Hippocampal formation (tissue), 2 donors: ENCODE measurements at places on chromosomes 5 and 9.

GRCh38 chr9:76162086-76162730 lies 232.0 kb downstream of the RFK start:
- no peak for DNase-seq

DNA sequence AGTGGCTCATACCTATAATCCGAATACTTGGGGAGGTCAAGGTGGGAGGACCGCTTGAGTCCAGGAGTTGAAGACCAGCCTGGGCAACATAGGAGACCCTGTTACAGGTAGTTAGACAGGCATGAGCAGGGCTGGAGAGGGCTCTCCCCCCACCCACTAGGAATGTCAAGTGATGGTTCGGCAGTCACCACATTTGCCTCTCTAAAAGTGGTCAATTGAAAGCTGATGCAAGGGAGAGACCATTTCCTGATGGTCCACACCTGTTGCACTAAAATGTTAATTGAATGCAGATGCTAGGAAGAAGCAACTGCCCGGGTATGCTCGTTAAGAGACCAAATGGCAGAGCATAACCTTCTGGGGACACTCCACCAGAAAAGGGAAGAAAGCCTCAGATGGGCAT lies 82.7 kb downstream of the SFXN1 start:
- no peak for DNase-seq

- no peak for DNase-seq
Observed at GRCh38 chr9:18605766-18606180, 131.8 kb downstream of the ADAMTSL1 start.

DNA sequence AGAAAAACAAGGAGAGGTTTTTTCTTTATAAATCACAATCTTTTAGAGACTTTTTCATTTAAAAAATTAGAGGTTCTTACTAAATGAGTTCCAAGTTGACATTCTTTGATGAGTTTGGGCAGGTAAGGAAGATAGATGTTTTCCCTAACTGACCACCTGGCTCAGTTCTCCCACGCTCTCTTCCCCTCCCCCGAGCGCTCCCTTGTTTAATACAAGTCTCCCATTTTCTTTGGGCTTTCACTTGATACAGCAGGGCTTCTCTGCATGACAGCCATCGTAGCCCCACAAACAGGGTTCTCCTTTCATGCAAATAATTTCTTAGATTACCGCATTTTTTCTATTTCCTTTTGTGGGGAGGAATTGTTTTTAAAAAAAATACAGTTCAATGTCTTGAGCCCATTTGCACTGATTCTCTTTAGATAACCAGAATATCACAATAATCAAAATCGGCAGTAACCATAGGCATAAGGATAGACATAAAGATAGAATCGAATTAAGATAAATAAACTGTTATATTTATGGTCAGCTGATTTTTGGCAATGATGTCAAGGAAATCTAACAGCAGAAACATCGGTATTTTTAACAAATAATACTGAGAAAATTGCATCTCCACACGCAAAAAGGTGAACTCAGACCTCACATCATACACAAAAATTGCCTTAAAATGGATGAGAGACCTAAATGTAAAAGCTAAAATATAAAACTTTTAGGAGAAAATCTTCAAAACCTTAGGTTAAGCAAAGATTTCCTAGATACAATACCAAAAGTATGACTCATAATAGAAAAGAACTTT lies 325.4 kb downstream of the PIK3R1 start:
- DNase-seq = no peak

DNA sequence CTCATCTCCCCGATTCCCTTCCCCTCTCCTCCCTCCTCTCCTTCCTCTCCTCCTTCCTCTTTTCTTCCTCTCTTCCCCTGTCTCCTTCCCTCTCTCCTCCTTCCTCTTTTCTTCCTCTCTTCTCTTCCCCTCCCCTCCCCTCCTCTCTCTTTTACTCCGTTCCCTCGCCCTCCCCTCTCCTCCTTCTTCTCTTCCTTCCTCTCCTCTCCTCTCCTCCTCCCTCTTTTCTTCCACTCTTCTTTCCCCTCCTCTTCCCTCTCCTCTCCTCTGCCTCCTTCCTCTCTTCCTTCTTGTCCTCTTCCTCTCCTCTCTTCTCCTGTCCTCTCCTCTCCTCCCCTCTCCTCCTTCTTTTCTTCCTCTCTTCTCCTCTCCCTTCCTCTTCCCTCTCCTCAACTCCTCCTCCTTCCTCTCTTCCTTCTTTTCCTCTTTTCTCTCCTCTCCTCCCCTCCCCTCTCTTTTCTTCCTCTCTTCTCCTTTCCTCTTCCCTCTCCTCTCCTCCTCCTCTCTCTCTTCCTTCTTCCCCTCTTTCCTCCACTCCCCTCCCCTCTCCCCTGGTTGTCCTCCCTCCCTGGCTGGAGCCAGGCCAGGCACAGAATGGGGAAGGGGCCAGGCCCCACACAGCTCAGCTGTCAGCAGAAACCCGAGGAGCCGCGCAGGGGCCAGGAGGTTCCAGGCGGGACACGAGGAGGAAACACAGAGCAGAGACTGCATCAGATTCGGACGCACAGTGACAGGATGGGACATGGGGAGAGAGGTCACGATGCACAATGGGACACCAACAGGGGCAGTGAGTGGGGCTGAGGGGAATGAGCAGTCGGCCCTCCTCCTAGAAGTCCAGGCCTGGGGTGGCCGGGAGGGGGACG lies 48.0 kb downstream of the CAMK2A start:
- DNase-seq = no peak

GRCh38 chr9:74006935-74007334 lies 490.2 kb upstream of the RORB start:
- DNase-seq = no peak

GRCh38 chr5:58504766-58505165 lies 13.5 kb downstream of the GAPT start:
- no peak for DNase-seq

DNA sequence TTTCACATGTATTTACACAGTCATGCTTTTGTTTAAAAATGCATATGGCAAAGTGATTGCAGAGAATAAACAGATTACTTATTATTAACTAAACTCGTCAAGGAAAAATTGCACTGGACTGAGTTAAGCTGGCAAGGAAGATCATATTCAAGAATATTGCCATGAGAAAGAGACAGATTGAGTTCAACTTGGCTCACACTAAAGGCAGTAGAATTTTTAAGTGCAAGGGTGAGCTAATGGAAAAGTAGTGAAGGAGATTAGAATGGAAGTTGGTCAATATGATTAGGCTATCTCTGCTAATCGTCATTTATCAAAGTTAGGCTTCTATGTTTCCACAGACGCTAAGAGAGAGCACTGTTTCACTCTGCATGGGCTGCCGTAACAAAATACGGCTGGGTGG lies 557.6 kb downstream of the PRR16 start:
- DNase-seq = no peak

DNA sequence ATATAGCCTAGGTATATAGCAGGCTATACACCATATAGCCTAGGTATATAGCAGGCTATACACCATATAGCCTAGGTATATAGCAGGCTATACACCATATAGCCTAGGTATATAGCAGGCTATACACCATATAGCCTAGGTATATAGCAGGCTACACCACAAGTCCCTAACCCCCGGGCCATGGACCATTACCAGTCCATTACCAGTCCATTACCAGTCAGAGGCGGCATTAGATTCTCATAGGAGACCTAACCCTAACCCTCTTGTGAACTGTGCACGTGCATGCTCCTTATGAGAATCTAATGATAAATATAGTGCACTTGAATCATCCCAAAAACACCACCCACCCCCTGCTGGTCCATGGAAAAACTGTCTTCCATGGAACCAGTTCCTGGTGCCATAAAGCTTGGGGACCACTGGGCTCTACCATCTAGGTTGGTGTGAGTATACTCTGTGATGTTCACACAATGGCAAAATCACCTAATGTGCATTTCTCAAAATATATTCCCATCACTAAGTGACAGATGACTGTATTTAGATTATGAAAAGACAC lies 4.7 kb downstream of the PLIN2 start:
- DNase-seq = no peak

DNA sequence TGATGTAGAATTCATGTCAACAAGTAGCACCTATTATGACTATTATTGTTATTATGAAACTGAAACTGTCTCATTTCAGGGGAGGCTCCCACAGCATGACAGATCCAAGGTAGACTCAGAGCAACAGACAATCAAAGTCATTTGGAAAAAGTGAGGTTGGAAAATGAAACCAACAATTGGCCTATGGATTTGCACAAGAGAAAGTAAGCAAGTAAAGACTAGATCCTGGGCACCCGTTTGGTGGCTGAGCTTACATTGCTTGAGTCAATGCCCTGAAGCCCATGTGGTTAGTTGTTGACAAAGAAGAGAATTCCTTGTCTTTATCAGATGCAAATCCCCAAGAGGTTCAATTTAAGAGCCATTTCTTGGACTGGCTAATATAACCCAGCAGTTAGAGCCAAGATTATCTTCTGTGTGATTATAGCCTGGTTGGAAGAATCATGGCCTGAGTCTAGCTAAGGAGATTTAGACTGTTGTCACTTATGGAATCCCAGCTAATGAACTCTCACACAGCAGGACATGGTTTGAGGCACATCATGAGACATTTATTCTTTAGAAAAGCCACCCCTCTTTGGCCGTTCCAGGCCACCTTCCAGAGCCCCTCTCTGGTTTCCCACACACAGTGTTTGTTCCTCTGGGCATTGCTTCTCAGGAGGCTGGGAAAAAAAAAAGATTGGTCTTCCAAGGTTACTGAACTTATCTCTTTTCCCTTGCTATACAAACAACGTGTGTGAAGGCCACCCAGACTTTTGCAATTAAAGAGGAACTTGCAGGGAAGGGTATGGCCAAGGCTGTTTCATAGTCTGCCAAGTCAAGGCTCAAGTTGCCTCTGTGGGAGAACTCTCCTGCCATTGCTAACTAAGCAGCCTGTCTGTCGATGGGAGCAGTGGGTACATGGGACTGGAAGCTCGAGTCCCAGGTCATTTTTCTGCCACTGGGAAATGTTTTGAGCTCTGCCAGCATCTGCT lies 399.5 kb downstream of the ENC1 start:
- DNase-seq = no peak

DNA sequence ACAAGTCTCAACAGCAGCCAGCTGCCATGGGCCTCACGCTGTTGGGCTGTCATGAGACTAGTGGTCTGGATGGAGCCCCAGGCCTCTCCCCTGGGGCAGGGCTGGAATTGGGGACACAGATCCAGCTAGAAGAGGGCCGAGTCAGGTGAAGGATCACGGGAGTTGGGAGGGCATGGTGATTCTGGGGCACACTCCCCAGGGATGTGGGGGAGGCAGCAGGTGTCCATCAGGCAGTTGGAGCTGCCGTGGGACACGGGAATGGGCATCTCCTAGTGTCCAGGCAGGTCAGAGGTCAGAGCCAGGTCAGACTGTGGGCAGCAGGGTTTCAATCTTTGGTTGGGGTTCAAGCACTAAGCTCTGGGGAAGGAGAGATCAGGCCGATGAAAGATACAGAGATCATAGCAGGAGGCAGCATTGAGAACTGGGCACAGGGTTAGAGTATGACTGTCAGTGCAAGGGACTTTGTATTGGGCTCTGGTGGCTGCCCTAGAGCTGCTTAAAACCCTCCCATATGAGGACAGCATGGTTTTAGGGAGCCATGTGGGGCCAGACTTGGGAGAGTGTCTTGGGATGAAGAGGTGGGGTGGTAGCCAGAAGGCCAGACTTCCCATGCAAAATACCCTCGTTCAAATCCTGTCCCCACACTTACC lies 59.2 kb downstream of the ARHGEF37 start:
- no peak for DNase-seq

GRCh38 chr9:131297903-131298302 lies 8.4 kb downstream of the PLPP7 start:
- DNase-seq = no peak

DNA sequence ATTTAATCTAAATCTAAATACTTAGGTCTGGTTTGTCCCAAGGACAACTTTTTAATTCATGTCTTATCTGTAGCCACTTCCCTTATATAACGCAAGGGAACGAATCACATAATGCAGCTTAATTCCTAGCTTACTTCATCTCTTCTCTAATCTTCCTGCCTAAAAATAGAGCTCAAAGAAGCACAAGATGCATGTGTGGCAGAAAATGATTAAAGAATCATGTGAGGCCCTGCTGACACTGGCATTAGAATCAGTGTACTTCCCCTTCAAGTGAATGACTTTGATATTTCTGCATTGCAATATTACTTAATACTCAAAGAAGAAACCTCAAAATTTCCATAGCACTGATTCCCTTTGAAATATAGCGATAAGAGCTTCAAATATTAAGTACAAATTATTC lies 317.9 kb upstream of the FTMT start:
- no peak for DNase-seq

- no peak for DNase-seq
Observed at GRCh38 chr5:35908228-35908627, 30.2 kb downstream of the CAPSL start.

DNA sequence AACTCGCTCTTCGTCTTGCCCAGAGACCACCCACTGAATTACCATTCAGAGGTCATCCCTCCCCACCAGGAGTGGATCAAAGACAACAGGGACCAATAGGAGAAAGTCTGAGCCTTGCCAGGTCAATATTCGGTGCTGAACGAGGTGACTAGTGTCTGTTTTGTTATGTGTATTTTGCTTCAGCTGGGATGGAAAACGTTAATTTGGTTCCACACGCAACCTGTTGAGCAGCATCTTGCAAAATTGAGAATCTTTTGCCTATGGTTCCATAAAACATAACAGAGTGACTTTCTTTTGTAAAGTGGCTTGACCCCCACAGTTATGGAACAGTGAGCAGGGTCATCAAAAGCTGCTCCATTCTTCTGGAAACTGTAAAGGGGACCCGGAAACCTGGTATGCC lies 168.4 kb downstream of the MSX2 start:
- DNase-seq = no peak

DNA sequence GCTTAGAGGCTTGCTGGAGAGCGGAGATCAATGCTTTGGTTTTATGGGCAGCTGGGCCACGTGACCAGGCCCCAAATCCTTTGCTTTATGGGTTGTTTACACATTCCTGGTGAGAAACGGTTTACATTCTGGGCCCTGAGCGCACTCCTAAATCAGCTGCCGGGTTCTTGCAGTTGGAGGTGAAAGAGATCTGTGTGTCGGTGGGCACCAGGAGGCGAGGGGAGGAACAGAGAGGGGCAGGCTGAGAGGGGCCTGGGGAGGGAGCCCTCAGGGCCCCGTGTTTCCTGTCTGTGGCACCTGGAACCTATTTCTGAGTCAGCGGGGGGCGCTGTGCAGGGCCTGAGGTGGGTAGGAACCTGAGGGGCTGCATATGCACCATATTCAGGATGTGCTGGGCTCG lies 63.5 kb upstream of the HAND1 start:
- no peak for DNase-seq

- no peak for DNase-seq
Observed at GRCh38 chr9:20408513-20408912, 213.8 kb downstream of the MLLT3 start.

GRCh38 chr9:114954956-114955582 lies 24.7 kb upstream of the TNFSF8 start:
- DNase-seq = peak; percentile 17

DNA sequence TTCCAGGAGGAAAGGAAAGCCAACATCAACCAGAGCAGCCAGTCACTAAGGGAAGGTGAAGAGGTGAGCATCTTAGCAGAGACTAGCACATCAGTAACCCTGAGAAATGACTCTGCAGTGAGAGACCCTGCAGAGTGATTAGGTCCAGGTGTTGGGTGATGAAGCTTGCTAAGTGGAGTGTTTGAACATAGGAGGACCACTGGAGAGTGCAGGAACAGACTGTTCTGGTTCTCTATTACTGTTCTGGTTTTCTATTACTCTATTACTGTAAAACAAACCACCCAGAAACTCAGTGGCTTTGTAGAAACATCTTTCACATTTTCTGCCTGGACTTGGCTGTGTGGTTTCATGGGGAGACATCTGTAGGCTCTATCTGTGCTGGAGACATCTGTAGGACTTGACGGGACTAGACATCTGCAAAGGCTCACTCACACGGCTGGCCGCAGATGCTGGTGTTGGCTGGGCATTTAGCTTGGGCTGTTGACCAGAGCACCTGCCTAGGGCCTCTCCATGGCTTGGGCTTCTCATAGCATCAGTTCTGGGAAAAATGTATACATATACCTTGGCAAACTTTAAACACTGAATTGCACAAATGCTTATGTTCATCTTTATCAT lies 33.4 kb upstream of the SPATA31E1 start:
- no peak for DNase-seq
